ENCODE measurements at places on chromosomes 2 and 18.

DNA sequence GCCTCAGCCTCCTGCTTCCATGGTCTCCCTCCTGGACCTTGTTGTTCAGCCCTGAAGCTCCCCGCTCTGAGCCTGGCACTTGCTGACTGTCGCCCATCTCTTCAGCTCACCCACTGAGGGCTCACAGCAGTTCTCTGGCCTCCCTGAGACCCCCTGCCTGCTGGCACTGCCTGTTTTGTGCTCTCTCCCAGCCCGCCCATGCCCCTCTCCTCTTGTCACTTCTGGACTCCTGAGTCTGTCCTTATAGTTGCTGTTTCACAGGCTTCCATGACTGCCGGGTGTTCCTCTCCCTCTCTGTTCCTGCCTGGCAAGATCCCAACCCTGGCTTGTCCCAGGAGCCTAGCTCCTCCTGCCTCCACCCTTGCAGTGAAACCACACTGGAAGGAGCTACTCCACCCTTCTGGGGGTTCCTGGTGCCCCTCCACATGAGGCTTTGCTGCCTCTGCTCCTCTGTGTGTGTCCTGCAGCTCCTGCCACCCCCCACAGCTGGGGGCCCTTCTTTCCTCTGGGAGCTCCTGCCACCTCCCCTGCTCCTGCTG, 110.6 kb downstream of the CEP192 start:
- no peak for DNase-seq

DNA sequence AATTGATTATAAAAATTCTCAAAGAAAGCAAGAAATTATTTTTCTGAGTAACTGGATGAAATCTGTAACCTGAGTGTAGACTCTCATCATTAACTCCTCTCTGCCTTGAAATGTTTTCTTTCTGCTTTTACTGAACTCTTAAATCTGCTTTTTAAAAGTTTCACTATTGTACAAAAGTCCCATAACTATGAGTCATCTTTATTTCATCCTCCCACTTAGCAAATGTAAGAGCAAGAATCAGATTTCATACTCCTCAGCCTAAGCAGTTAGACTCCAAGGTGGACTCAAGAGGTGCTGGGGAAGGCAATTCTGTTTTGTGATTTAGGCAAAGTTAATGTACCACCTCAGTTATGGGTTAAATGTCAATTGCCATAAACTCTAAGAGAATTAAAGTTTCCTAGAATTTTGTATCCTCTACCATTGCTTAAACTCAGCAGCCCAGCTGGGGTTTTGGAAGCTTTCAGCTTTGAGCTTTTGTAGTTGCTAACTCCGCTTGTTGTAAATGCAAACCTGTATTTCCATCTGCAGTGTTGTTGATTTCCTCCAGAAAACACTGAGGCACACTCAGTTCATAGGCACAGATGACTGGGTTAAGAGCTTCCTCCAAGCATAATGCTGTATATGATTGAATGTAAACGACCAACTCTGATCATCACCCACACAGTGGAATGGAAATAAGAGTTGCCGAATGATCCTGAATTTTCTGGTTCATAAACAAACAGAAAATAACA, 268.8 kb downstream of the ARHGAP15 start:
- DNase-seq, result no peak

DNA sequence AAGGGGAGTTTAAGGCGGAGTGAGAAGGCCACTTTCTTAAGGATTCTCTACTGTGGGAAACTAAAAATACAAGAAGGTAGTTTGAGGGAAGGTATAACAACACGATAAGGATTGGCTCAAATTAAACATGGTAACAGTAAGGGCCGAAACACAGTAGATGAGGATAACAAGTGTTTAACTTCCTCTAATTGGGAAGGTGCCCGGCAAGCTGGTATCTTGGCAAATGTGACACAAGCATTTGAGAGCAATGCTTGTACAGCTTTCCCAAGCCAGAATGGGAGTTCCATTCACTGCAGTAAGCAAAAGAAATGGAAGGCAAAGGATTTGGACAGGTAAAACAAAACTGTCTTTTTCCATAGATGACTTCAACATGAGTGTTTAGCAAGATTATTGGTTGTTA, 19.8 kb downstream of the USP40 start:
- no peak for DNase-seq

DNA sequence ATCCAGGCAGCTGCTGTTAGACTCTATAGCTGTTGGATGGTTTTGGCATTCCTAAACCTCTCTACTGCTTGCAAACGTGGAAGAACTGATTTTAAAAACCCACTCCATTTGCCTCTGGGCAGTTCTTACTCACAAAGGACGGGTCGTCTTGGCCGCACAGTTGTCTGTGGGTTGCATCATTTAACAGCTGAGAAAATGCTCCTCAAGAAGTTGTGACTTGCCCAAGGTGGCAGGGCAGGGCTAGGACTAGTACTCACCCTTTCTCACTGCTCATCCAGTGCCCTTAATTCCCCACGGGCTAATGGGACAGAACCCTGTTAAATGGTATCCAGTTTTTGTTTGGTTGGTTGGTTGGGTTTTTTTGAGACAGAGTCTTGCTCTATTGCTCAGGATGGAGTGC, 997 bp upstream of the DRC1 start:
- no peak for DNase-seq

- DNase-seq, result no peak
These were observed 414.1 kb downstream of the STK39 start for GRCh38 chr2:167833294-167833693.

DNA sequence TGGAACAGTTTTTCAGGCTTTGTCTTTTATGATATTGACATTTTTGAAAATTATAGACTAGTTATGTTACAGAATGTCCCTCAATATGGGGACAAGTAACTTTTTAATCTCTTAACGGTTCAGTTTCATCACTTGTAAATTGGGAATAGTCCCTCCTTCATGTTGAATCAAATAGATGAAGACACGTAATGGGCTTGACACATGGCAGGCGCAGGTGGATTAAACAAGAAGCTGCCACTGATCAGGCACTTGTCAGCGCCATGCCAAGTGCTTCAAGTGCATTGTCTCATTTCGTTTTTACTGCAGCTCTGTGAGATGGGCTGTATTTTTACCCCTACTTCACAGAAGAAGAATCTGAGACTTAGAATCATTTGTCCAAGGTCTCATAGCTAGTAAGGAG, 9.5 kb upstream of the SMAD4 start:
- no peak for DNase-seq

DNA sequence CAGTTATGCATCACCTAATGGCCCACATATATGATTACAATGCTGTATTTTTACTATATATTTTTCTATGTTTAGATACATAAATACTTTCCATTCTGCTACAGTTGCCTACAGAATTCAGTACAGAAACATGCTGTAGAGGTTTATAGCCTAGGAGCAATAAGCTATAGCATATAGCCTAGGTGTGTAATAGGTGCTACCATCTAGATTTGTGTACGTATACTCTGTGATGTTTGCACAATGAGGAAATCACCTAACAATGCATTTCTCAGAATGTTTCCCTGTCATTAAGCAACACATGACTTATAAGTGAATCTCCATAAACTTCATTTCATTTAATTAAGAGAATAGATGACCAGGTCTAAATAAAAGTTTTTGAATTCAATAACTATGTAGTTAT, 43.5 kb downstream of the SLC38A11 start:
- no peak for DNase-seq

DNA sequence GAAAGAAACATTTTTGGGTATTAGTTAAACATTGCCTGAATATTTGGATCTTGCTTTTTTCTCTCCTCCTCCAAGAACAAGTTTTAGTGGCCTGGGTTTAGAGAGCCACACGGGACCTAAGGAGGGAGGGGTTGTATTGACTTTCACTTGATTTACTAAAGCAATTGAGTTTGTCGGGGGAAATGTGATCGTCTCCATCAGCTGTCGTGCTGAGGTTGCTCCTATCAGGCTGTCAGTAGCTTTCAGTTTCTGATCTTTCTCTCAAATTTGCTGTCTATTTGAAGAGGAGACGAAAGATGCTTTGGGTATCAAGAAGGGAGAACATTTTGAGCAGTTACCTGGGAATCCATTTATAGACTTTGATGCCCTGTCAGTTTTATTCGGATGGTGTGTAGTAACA, 106.0 kb downstream of the SETBP1 start:
- no peak for DNase-seq
